ENCODE measurements at places on chromosomes 3 and 15. TPM values are rescaled to one million over a fixed set of nuclear protein-coding genes. Genes with fewer than 3 reads are reported as not detected.

GRCh38 chr3:64344721-64345207, 119.5 kb upstream of the PRICKLE2 start:
- peak overlapping the region; percentile 80 for H3K27ac ChIP-seq
- H3K36me3 ChIP-seq, result no peaks in the 10 kb centered on the region
- H3K27me3 ChIP-seq, result peaks cover 3% of the 10 kb centered on the region
- H3K4me3 ChIP-seq, result peak overlapping the region; percentile 26
- no peak for DNase-seq

DNA sequence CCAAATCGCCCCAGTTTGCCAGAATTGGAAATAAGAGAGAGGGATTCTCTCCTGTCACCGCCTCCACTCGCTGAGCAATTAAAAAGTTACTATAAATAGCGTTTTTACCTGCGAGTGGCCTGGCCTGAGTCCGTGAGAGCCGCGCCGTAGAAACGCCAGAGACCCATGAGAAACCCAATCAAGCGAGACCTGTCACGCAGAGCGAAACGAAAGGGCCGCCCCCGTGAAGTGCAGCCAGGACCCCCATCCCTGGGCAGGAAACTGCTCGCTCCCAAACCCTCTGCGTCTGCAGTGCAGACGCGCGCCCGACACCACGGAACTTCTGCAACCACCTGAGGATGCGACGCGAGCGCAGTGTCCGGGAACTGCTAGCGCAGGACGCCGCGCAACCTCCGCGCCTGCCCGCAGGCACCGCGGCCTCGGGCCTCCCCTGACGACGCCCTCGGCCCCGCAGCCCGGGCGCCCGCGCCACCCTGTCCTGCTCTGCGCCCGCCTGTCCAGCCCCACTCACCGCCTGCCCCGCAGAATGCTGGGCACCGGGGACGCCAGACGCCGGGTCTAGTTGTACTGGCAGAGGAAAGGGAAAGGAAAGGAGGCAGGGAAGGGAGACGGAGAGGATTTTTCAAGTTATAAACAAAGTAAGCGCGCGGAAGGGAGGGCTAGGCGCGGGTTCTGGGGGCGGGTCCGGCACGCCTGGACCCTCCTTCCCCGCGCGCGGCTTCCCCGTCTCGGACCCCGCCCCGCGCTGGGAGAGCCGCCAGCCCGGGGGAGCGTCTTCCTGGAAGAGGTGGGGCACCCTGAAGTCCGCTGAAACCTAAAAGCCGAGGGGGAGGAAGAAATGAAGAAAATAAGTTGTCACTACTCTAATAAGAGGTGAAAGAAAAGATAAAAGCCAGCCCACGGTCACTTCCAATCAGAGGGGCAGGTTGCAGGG, at the start of gene PLSCR4:
Gene PLSCR4, minus strand, starts transcription at position 657 of the 934 bp plus-strand sequence. CDS start 29,034 bp downstream, outside the sequence.
- H3K4me3 ChIP-seq, result peak within 1 kb of the TSS; percentile 92
- H3K27me3 ChIP-seq, result peaks cover 10% of the 10 kb centered on the region
- DNase-seq, result no peak
- peak within 1 kb of the TSS; percentile 62 for H3K27ac ChIP-seq
- no peaks in the 10 kb centered on the region for H3K36me3 ChIP-seq
- peaks cover 5% of the 10 kb centered on the region for H3K4me1 ChIP-seq

GRCh38 chr3:18507333-18507732, 82.2 kb upstream of the SATB1 start:
- no peak overlapping the region for H3K27ac ChIP-seq
- no peak for DNase-seq
- no peaks in the 10 kb centered on the region for H3K4me1 ChIP-seq
- H3K4me3 ChIP-seq, result no peak overlapping the region
- H3K36me3 ChIP-seq, result no peaks in the 10 kb centered on the region
- H3K27me3 ChIP-seq, result no peaks in the 10 kb centered on the region

DNA sequence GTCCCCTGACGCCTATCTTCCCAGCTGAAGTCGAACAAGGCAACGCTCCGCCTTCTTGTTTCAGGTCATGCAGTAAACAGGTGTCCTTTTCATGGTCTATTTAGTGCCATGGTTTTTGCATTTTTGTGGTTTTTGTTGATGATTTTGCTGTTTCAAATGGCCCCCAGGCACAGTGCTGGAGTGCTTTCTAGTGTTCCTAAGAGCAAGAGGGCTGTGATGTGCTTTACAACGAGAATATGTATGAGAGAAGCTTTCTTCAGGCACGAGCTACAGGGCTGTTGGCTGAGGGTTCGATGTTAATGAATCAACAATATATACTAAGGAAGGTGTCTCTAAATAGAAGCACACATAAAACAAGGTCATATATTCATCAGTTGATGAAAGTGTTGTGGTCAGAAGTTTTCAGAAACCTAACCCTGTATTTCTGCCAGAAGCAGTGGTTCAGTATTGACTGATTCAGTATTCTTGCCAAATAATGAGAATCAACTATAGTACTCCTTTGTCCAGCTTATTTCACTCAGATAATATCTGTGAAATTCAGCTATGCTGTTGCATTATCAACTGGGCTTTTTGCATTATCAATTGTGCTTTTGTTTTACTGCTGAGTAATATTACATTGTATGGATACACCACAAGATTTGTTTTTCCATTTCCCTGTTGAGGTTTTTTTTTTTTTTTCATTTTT, 18.5 kb downstream of the LIMD1 start:
- H3K4me3 ChIP-seq, result no peak overlapping the region
- peaks cover 26% of the 10 kb centered on the region for H3K4me1 ChIP-seq
- H3K27ac ChIP-seq, result peak overlapping the region; percentile 8
- no peaks in the 10 kb centered on the region for H3K27me3 ChIP-seq

NDN gene
- total RNA-seq, result 72.7 TPM

HYAL2 gene
- total RNA-seq, result 46.6 TPM

CCR8 gene
- total RNA-seq, result 1.2 TPM

CLRN1 gene
- total RNA-seq, result not detected
